Activated CD8-positive, alpha-beta T cell treated with anti-CD3 and anti-CD28 coated beads for 36 hours (primary cell): ENCODE measurements at places on chromosomes 4 and X.

DNA sequence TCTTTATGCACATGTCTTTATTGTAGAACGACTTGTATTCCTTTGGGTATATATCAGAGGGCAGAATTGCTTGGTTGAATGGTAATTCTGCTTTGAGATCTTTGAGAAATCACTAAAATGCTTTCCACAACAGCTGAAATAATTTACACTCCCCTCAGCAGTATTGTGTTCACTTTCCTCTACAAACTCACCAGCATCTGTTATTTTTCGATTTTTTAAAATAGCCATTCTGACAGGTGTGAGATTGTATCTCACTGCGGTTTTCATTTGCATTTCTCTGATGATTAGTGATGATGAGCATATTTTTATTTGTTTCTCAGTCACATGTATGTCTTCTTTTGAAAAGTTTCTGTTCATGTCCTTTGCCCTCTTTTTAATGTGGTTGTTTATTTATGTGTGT, 459.8 kb downstream of the PABPC4L start:
- DNase-seq: no peak

- DNase-seq: no peak
Observed at GRCh38 chrX:15188039-15188438, 81.8 kb downstream of the ASB9 start.

- no peak for DNase-seq
Observed at GRCh38 chrX:13112499-13112898, 68.1 kb upstream of the FAM9C start.

DNA sequence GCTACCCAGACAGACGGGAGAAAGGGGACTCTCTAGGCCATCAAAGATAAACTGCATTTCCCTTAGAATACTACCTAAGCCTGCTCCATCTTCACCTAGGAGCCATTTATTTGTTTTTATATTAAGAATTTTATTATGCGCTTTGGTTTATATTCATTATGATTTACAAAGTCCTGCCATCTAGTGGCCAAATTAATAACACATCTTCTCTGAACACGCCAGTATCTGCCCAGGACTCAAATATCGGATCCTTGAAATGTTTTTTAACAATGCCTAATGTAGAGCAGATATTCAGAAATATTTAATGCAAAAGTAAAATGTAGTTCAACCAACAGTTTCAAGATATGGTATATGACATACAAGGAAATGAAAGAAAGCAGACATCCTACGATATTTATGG, 20.8 kb upstream of the PRPS2 start:
- no peak for DNase-seq

- DNase-seq: peak; percentile 18
Observed at GRCh38 chrX:49838374-49838773, 9.3 kb downstream of the PAGE4 start.

GRCh38 chrX:64580035-64580434, 184.8 kb upstream of the MTMR8 start:
- peak; percentile 4 for DNase-seq

DNA sequence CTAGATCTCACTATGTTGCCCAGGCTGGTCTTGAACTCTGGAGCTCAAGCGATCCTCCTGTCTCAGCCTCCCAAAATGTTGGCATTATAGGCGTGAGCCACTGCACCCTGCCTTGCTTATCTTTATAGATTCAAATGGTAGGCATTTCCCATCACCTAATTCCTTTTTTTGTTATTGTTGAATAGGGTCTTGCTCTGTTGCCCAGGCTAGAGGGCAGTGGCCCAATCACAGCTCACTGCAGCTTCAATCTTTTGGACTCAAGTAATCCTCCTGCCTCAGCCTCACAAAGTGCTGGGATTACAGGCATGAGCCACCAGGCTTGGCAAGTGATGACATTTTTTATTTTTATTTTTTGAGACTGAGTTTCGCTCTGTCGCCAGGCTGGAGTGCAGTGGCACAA, 16.7 kb upstream of the WDR45 start:
- no peak for DNase-seq

GRCh38 chr4:11623726-11624037, 195.0 kb upstream of the HS3ST1 start:
- DNase-seq: peak; percentile 27

DNA sequence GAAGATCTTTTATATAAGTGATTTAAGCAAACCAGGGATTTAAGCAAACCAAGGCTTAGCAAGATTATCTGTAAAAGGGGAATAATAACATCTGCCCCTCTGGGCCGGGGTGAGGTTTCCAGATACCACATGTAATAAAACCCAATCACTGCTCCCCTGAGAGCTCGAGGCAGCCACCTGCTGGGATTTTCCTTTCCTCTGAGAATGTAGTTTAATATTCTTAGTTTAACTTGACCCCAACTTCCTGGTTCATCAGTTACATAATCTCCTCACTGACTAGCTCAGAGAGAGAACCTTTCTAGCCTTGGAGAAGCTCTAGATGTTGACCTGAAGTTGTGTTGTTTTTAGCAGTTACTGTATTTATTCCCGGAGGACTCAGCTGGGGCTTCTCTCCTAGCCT, 322.4 kb downstream of the ARHGAP10 start:
- DNase-seq: peak; percentile 21

- peak; percentile 78 for DNase-seq
Observed at GRCh38 chrX:12791257-12792228, at the start of gene PRPS2. TSS of gene PRPS2 (plus strand) at chrX:12791412. CDS start at chrX:12791498, 86 bp downstream.

- DNase-seq: peak; percentile 65
Observed at GRCh38 chrX:134718966-134719317, 60.7 kb upstream of the PLAC1 start.

DNA sequence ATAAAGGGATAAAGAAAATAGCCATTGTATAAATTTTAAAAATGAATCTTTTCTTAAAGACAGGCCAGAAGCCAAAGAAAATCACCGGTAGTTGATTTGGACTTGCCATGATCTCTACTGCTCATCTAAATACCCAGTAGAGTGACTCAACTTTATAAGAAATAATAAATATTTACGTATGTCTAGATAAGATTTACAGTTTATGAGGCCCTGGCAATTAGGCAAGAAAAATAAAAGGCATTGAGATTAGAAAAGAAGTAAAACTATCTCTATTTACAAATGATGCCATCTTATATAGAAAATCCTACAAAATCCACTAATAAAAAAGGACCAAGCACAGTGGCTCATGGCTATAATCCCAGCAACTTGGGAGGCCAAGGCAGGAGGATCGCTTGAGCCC, 765.5 kb upstream of the HTR2C start:
- DNase-seq: no peak

GRCh38 chr4:178689926-178690325, 1247.7 kb upstream of the AGA start:
- no peak for DNase-seq

GRCh38 chr4:83440148-83440814, 15.3 kb downstream of the HELQ start:
- DNase-seq: no peak

- no peak for DNase-seq
Observed at GRCh38 chr4:139455126-139455538, 1.2 kb downstream of the RAB33B start.

- DNase-seq: no peak
Observed at GRCh38 chr4:118281611-118282442, 71.0 kb downstream of the PRSS12 start.

DNA sequence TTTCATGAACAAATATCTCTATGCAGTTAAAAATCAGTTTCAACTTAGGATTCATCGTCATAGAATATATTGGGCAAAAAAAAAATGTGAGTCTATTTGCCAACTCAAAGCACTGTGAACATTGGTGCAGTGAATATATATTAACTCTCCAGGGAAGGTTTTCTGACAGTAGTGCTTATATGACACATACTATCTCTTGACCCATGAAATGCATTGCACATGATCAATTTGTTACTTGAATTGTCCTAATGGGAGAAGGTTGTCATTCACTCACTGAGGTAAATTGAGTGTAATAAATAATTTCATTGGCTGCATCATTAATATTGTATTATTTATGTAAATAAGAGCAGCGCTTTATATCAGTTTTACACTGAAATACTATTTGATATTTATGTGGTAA, 2458.5 kb downstream of the ARAP2 start:
- DNase-seq: no peak
